ENCODE measurements at places on chromosomes 4 and X.

DNA sequence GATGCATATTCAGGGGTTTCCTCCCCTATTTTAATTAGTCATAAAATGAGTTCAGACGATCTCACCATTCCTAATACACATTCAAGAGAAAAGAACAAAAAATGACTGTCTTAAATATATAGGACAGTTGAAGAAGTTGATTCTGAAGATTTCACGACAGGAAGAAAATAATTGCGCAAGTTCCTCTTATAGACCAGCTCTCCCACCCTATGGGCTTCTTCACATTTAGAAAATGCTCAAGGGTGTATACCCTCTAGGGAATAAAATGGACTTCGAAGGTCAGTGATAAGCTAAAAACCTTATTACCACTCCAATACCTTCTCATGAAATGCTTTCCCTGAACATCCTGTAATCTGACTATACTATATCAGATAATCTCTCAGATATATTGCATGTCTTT, 149.2 kb upstream of the TEX13C start:
- no peak for DNase-seq

GRCh38 chr4:141599853-141600252, 36.5 kb upstream of the IL15 start:
- no peak for DNase-seq

DNA sequence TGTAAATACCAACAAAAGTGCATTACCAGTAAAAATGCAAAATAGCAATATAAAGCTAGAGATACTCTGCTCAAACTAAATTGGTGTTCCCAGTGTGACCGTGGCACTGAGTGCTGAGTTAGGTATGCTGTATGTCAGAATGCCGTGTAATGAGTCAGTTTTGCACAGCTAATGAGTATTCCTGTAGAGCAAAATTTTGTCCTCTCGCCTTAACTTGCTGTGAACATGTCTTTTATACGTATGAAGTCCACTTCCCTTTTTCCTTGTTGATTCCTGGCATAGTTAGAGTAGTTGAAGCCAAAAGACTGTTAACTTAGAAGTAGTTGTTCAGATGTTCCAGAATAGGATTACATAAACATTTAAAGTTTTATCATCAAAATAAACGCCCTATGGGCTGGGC, 11.5 kb downstream of the DCLK2 start:
- DNase-seq, result no peak

- peak; percentile 65 for DNase-seq
These were observed 6.4 kb downstream of the NKX6-1 start for GRCh38 chr4:84492737-84493091.

GRCh38 chr4:115229873-115230272, 116.5 kb upstream of the NDST4 start:
- DNase-seq, result no peak

- DNase-seq, result no peak
These were observed 10.9 kb upstream of the BBS7 start for GRCh38 chr4:121881158-121881557.

DNA sequence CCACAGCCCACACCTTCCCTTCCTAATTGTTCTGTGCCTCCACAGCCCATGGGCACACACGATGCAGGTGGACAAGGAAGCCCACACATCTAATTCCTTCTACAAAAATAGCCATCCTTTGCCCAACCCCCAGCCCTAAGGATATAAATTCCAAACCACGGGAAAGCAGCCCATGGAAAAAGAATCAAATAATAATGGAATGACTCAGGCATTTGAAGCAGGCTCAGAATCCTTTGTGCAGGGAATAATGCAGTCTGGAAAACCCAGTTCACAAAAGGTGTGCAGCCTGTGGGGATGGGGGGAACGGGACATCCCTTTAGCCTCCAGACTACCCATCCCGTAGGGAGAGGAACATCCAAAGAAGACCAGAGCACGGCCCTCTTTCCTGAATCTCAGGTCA, 342.3 kb upstream of the GALNT7 start:
- no peak for DNase-seq

DNA sequence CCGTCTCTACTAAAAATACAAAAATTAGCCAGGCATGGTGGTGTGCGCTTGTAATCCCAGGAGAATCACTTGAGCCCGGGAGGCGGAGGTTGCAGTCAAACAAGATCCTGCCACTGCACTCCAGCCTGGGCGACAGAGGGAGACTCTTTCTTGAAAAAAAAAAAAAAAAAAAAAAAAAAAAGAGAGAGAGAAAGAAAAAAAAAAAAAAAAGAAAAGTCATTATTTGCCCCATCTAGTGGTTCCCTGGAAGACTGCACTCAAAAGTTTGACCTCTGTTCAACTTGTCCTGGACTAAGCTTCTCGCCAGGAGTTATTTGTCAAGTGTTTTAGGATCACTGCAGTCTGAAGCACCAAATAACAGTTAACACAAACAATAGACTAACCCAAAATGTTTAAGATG, 45.3 kb upstream of the KCTD8 start:
- DNase-seq, result peak; percentile 13

DNA sequence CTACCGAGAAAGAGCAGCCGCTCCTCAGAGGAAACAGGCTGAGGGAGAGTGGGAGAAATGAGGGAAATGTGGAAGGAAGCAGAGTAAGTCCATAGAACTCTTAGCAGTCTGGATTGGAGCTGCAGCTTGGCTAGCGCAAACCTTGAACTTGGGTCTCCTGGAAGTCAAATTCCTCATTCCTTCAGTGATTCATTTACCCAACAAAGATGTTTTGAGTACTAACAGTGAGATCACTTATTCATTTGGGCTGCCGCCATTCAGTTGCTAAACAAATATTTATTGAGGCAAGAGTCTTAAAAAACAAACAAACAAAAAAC, 51.5 kb downstream of the SEL1L3 start:
- DNase-seq, result no peak

- no peak for DNase-seq
These were observed 24.1 kb downstream of the CSF2RA start for GRCh38 chrX:1292575-1293290.

DNA sequence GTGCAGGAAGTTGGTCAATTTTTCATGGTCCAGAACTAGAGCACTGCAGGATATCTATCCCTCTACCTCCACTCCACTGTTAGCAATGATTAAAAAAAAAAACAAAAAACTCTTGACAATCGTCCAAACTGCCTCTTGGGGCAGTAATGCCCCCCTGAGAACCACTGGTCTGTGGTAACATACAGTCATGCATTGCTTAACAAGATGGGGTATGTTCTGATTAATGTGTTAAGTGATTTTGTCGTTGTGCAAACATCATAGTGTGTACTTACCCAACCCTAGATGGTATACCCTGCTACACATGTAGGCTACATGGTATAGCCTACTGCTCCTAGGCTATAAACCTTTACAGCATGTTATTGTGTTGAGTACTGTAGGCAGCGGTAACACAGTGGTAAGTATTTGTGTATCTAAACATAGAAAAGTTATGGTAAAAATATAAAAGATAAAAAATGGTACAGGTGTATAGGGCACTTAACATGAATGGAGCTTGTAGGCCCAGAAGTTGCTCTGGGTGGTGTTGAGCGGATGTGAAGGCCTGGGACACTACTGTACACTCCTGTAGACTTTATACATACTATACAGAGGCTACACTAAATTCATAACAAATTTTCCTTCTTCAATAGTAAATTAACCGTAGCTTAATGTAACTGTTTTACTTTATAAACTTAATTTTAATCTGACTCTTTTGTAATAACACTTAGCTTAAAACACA, 34.1 kb downstream of the ART3 start:
- DNase-seq, result peak; percentile 25

DNA sequence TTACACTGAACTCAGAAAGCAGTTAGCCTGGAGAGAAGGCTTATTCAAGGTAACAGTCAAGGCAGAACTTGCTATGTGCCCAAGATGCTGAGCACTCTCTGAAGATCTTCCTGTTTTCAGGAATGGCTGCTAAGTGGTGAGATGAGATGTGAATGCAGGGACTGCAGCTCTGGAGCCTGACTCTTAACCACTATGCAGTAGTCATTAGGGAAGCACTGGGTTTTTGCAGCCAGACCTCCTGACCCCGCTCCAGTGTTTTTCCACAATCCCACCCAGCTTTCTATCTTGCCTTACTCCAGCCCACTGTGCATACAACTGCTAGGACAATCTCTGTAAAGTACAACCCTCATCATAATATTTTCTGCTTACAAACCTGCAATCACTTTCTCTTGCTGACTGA, 95.2 kb upstream of the LNX1 start:
- no peak for DNase-seq

DNA sequence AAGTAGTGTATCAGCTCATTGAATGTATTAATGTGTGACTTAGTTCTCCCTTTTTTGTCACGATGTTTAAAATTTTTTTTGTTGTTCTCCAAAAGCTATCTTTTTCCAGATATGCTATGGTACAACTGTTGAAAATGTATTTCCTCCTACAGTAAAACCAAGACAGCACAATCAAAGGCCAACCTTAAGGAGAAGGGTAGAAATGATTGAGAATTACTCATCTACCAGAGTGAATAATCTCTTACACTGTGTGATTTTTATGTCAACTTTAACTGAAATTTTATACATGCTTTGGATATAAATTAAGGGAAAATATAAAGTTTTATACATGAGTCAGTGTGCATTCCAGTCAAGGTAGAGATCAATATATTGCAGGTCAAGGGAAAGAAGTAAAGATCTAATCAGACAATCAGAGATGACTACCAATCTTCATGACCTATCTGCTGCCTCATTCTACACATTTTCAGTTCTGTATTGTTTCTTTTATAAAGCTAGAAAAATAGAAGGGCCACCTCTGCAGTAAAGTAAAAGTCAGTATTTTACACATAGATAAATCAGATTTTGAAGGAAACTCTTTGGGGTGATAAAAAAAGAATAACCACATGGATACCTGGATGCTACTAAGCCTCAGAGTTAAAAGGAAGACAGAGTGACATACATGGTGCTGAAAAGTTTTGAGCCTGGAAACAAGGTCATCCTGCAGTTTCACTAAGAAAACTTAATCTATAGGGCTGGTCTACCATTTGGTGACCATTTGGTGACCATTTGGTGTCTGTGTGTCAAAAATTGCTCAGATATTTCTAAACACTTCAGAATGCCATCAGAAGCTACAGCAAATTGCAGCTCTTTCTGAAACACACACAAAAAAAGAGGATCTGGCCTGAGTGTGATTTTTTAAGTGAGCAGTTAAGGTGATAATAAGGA, 1.6 kb downstream of the FAM13A start:
- DNase-seq, result no peak

- peak; percentile 21 for DNase-seq
These were observed 3.8 kb upstream of the RADX start for GRCh38 chrX:106608016-106608415.

DNA sequence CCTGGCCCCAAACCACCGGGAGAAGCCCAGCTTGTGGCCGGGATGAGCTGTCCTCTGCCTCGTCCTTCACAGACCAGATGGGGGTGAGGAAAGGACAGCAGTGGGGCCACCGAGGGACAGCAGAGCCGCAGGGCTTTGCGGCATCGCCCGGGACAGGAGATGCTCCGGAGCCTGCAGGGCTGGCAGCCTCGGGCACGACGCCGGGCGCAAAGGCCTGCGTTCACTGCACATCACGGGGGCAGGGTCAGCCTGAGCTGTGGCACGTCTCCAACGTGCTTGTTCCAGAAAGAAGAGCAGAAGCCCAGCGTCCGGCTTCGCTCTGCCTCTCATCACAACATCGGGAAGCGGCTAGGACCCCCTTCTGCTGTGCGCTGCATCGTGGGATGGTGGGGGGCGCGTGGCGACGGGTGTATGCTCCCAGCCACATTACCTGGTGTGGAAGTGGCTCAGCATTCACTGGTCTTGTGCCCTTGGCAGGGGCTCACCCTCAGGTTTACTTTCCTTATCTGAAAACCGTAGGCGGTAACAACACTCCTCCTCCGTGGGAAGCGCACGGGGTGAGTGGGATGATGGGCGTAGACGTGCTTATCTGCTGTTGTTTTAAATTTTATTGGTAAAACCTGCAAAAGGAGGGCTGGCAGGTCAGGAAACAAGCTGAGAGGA, 7.4 kb downstream of the TADA2B start:
- DNase-seq, result no peak

- no peak for DNase-seq
These were observed 67.3 kb downstream of the ASB9 start for GRCh38 chrX:15202454-15203177.

GRCh38 chr4:73729534-73730165, 10.7 kb upstream of the CXCL8 start:
- DNase-seq, result peak; percentile 42

DNA sequence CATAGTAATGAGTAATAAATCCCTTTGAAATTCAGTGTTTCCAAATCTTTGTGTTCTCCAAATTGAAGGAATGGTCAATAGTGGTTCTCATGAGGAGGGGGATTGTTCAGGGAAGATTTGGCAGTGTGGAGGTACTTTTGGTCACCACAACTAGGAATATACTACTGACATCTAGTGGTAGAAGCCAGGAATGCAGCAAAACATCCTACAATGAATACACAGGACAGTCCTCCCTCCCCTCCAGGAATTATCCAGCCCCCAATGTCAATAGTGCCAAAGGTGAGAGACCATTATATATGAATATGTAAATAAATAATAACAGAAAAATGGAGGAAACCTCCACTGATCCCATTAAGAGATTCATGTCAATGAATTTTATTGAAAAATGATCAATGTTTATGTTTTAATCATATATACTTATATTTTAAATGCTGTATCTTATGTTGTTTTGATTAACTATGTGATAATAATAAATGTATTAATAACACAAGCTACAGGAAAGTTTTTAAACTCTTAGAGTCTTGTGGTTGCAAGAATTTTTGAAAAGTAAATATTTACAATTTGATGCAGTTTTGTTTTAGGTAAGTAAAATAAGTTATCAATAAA, 14.4 kb upstream of the FAM9A start:
- peak; percentile 68 for DNase-seq

GRCh38 chr4:19829101-19829500, 422.6 kb upstream of the SLIT2 start:
- DNase-seq, result no peak

DNA sequence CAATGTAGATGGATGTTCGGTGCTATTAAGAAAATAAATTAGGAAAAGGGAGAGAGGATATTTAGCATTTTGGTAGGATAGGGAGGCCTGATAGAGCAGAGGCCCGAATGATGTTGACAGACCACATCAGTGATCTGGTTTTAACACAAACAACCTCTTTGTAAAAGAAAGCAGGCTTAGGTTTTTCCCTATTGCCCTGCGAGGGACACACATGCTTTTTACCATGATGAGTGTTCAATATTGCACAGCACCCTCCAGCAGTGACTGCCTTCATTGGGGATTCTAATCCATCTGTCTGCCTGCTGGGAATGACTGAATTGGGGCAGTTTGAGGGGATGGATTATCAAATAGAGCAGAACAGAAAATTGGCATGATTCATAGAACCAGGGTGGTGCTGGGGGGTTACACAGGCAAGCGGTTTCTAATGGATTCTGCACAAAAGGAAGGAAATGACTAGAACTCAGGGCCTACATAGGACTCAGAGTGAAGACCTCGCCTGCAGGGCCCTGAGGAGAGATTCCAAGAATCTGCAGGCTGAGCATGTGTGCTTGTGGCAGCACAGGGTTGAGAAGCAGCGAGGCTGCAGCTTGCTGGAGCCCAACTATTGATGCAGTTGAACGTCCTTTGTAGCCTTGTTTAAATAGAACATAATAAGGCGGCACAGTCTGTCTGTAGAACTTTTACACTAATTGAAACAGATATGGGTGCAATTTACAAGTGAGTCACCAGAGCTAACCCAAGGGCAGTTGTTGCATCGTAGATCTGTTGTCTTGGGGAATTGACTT, 58.0 kb downstream of the RHOH start:
- no peak for DNase-seq

Data from H7 (cell line).